ENCODE measurements at places on chromosomes 11 and 22.

- DNase-seq = no peak
These were observed 68.9 kb upstream of the POU2AF2 start for GRCh38 chr11:111176603-111177002.

DNA sequence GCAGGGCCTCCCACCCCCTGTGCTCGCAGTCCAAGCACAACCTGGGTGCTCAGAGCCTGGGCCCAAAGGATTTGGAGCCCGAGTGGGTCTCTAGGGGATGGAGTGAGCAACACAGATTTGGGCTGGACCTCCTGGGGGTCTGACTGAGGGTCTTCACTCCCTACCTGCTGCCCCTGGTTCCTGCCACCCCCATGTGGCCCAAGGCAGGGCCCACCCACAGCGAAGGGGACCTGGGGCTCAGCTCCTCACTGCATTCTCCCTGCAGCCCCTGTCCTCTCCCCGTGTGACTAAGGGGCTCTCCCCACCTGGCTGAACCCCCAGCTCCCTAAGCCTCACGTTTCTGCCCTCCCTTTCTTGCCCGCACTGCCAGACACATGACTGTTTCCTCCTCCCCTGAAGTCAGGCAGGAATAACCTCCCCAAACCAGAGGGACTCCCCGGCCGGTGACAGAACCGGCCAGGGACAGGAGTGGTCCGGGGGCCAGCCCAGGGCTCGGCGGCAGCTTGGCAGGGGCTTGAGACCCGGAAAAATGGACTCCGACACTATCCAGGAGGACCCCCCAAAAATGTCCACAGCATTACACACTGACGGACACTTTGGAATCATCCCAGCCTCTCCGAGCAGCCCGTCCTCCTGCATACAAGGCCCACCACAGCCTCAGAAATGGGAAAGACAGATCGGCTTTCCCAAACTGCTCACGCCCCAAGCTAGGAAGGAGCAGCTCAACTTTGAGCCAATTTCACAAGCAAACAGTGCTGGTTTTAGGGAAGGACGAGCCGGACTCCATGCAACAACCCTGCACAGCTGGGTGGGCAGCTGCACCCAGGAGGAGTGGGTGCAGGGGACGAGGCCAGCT is 57.8 kb downstream of the BRD1 start:
- DNase-seq = no peak

GRCh38 chr11:72746821-72747220 is 5.4 kb downstream of the ARAP1 start:
- DNase-seq = no peak

DNA sequence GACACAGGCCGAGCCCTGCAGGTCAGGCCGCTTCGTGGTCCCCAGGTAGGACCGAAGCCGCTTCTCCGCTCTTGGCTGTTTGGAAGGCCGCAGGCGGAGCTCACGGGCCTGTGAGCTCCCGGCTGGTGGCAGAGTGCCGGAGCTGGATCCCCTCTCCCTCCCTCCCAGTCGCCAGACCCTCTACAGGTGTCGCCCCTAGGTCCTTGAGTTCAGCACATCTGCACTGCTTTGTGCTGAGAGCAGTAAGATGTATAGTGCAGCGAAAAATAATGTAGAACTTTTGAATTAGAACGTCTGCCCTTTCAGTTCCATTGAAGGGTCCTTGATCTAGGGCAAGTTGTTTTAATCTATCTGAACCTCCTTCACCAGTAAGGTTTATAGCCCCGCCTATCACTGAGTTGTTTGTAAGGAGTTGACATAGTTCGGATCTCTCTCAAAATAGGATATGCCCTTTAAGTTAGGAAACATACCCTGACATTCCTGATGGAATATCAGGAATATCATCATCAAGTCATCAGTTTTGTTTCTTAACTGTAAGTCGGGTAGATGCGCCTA is 419 bp downstream of the ANKRD49 start:
- no peak for DNase-seq

GRCh38 chr11:70760416-70761020 is 362.2 kb downstream of the CTTN start:
- no peak for DNase-seq

- DNase-seq = no peak
These were observed 115.8 kb downstream of the CSNK2A3 start for GRCh38 chr11:11237070-11237832.

GRCh38 chr22:21070690-21071615 is 25.2 kb downstream of the LRRC74B start:
- DNase-seq = no peak

GRCh38 chr11:6736495-6737121 is 35.2 kb downstream of the OR2AG2 start:
- no peak for DNase-seq

DNA sequence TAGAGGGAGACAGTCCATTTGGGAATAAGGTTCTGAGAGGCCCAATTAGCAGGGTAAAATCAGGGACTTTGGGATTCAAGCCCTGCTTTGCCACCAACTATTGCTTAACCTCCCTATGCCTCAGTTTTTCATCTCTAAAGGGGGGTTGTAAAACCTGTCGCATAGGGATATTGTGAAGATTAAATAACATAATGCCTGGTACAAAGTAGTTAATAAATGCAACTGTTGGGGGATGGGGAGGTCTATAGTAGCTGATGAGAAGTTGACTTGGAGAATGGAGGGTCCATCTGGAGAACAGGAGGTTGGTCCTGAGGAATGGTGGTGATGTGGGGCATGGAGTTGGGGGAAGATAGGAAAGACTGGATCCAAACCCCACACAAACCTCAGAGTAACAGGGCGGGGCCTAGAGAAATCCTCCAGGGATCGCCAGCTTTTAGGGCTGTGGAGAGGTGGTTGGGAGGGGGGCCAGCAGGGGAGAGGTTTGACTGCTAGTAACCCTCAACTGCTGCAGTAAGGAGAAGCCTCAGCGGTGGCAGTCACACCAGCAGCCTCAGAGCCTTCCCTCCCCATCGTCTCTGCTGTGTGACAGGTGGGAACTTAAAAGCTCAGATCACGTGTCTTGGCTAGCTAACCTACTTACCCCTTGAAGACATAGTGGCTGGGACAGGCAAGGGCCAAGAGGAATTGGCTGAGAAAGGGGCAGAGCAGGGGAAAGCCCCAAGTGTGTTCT is 1.1 kb upstream of the ABCG4 start:
- no peak for DNase-seq

DNA sequence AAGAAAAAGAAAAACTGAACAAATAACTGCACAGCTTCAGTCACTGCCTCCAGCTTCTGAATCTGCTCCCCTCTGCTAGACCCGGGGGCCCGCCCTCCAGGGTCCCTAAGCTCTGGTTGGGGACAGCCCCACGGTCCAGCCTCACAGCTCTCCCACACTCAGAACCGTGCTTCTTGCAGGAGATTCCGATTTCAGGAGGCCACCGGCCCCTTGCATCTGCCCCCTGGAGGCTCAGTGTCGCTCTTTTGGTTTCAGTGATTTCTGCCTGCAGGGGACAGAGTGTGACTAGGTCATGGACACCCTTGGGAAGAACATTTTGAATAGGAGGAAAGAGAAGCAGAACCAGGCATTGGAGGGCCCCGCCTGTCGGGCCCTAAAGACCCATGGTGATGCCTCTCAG is 23.1 kb upstream of the RPS3 start:
- DNase-seq = no peak

DNA sequence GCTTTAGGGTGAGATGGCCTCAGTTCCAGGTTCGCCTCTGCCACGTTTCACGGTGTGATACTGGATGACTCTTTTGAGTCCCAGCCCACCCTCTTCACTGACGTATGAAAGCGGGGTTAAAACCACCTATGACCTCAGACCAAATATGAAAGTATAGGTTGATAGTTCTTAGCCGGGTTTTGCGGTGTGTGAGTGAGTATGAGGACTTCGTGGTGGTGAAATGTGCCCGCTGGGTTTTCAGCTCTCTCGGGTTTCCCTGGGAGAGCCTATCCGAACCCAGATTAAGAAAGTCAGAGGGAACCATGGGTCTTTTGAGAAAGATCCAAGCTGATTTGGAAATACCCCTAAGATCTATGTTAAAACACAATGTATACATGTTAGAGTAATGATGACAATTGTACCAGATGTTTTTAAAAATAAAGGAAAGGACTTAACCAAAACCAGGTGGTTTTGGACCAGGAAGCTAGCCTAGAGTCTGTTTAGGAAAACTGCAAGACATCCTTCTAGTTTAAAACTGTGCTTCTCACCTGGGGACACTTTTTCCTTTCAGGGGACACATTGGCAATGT is 25.8 kb upstream of the ST3GAL4 start:
- no peak for DNase-seq

DNA sequence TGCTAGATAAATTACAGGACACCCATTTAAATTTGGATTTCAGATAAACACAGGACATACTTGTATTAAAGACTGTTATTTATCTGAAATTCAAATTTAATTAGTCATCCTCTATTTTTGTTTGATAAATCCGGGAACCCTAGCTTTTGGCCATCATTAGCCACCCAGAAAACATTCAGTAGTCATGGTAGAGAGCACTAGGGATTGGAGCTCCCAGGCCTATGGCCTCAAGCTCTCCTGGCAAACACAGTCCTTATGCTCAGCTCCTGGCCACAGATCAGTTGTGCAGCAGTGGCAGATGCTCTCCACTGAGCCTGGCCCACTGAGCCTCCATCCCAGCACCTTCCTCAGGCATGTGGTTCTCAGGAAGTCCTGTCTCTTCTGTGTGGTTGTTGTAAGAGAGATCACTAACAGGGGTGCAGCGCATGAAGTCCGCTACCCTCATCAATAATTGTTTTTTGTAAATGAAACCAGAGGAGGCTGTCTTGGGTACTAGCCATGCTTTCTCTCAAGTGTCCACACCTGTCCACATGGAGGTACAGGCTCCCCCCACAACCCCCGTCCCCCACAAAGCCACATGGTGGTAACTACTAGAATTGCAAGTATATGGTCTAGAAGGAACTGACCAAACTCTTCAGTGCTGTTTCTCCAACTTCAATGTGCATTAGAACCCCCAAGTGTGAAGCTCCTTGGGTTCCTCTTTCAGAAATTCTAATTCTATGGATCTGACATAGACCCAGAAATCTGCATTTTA is 1.1 kb upstream of the IRAG1 start:
- no peak for DNase-seq

DNA sequence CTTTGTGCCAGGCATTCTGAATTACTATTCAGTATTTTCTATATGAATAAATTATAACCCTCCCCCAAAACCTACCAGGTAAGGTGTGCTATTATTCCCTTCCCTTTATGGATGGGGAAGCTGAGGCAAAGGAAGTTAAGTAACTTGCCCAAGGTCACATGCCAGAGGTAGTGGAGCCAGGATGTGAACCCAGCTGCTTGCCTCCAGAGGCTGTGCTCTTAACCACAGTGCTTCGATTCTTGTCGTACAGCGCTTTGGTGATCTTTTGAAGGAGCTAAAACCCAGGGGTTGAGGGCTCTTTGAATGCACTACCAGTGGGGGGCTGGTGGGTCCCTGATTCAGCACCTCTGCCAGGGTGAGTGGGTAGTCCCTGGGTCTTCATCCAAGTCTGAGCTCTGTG is 18.8 kb downstream of the MCM5 start:
- DNase-seq = no peak

DNA sequence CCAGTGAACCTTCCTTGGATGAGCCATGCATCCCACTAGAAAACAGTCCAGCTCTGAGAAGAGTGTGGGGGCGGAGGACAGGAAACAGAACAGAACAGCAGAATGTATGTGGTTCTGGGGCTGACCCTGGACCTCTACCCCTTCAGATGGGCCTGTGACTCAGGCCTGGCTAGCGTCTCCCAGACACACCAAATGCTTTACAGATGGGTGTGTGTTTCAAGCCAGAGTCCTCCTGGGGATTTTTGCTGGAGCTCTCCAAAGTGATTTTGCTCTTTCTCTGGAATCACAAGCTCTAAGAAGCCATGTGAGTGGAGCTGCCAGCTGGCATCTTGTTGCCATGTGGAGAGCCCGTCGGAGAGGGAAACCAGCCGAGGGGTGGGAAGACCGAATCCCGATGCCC is 13.2 kb upstream of the C1QTNF4 start:
- no peak for DNase-seq

DNA sequence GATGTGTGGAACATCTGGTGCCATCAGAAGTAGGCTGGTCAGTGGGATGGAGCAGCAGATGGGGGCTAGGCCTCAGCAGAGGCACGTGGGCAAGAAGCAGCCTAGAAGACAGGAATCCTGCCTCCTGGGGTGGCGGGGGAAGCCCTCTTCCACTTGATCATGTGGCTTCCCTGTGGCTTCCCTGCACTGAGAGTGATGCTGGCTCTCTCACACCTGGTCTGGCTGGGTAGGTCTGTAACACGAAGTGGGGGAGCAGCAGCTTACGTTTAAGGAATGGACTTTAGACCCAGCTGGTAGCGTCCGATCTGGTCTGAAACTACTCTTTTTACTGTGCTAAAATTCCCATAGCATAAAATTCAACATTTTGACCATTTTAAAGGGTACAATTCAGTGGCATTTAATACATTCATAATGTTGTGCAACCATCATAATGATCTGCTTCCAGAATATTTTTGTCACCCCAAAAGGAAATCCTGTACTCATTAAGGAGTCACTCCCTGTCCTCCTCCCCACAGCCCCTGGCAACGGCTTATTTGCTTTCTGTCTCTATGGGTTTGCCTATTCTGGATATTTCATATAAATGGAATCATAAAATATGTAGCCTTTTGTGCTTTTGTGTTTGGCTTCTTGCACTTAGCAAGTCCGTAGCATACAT is 21.7 kb downstream of the PTPN5 start:
- DNase-seq = no peak

DNA sequence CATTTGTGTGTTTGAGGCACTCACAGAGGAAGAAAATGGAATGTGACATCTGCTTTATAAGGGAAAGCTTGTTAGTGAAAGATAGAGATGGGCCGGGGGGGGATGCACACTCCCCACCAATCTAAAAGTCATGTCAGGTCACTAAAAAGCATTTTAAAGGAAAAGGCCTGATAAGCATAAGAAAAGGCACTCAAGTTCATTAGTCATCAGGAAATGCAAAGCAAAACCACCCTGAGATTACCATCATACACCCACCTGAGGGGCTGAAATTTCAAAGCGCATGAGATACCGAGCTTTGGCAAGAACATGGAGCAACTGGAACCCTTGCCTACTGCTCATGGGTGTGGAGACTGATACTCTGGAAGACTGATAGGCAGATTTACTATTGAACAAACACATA is 77.9 kb upstream of the ANO1 start:
- no peak for DNase-seq

- DNase-seq = no peak
These were observed 77.0 kb downstream of the ZNF280B start for GRCh38 chr22:22431271-22432220.

GRCh38 chr11:43555816-43556611 is 124.5 kb upstream of the HSD17B12 start:
- DNase-seq = no peak

DNA sequence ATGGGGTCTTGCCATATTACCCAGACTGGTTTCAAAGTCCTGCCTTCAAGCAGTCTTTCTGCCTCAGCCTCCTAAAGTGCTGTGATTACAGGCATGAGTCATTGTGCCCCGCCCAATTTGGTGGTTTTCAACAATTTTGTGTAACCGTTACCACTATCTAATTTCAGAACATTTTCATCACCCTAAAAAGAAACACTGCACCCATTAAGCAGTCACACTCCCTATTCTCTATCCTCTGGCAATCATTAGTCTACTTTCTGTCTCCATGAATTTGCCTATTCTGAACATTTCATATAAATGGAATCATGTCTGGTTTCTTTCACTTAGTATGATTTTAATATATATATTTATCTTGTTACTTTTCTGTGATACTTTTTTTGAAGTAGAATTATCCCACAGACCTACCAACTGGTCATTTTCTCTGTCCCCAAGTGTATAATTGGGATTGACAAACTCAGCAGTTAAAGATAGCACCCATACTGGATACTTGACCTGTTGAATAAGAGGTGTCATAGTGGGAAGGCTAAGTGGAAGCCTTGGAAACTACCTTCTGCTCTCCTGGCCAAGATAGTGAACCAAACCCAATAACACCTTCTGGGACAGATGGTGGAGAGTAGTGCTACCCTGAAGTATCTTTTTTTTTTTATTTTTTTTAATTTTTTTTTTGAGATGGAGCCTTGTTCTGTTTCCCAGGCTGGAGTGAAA is 64.8 kb downstream of the STIM1 start:
- DNase-seq = no peak

Measured in left renal pelvis (tissue), 4 donors.